ENCODE measurements at places on chromosomes 7 and 10. TPM values are rescaled to one million over a fixed set of nuclear protein-coding genes. Genes with fewer than 3 reads are reported as not detected.
A peak's percentile ranks its signal among the peaks of the same experiment; 100 is the strongest.

DNA sequence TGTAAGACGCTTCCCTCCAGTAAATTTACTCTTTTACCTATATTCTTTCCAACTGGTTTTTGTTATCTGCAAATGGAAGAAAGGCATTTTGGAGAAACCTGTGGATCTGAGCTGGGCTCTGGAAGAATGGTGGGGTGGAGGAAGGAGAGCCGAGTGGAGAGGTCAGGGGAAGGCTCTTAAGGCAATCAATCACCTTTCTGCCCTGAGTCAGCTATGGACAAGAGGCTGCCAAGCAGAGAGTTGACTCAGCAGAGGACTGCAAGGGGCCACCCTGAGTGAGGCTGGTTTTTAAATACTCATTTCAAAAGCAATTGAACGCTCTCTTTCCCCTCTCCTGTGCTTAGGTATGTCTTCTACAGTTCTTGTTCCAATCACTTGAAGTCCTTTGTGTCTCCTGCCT is 81.8 kb downstream of the SPAG6 start:
- DNase-seq = no peak

DNA sequence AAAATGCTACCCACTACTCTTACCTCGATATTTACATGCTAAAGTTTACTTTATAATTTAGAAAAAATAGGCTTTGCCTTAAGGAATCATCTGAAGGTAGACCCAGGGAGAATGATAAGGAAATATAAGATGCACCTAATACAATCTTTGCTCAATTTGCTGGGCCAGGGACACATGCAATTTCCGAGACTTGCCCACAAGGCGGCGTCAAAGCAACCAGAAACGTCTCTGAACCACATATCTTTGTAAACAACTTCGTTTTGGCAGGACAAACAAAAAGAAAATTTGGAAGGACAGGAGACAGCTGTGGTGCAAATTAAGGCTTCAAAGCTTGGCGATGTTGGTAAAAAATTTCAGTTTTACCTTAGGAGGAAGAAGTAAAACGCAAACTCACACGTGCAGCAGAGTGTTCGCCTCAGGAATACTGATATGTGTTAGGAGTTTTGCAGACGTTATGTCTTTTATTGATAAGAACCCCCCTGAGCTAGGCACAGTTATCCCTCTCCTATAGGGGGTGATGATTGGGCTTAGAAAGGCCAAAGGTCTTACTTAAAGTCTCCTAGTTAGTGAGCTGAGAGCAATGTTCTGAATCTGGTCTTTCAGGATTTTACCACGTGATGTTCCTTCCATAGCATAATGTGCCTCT is 134.3 kb downstream of the PRKCQ start:
- peak; percentile 51 for DNase-seq

GRCh38 chr7:78675511-78675910 is 778.0 kb downstream of the MAGI2 start:
- no peak for DNase-seq

- no peak for DNase-seq
Observed at GRCh38 chr10:7968510-7969112, 85.9 kb upstream of the GATA3 start.

COMTD1 gene
- 21.3 TPM for total RNA-seq

BLNK gene
- total RNA-seq = 1.7 TPM

Measured in right cardiac atrium (tissue), 5 donors.